ENCODE measurements at places on chromosomes 12 and 14.

- no peak for DNase-seq
These were observed 277.9 kb downstream of the SSPN start for GRCh38 chr12:26473291-26473690.

DNA sequence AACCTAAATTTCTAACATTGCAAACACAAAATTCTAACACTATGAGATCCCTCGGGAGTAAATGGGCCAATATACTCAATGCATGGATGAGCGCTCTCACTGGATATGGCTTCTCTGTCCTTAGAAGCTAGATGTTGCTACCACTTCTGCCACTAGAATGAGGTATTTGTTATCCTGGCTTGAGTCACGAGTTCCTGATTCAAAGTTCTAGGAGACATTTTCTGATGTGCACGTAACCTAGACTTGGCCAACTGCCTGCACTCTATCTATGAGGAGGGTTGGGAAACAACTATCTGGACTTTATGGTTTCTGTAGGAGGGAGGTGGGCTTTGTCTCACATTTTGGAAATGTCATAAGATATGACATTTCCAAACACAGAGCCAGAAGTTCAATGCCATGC, 37.6 kb downstream of the FERMT2 start:
- DNase-seq, result no peak

DNA sequence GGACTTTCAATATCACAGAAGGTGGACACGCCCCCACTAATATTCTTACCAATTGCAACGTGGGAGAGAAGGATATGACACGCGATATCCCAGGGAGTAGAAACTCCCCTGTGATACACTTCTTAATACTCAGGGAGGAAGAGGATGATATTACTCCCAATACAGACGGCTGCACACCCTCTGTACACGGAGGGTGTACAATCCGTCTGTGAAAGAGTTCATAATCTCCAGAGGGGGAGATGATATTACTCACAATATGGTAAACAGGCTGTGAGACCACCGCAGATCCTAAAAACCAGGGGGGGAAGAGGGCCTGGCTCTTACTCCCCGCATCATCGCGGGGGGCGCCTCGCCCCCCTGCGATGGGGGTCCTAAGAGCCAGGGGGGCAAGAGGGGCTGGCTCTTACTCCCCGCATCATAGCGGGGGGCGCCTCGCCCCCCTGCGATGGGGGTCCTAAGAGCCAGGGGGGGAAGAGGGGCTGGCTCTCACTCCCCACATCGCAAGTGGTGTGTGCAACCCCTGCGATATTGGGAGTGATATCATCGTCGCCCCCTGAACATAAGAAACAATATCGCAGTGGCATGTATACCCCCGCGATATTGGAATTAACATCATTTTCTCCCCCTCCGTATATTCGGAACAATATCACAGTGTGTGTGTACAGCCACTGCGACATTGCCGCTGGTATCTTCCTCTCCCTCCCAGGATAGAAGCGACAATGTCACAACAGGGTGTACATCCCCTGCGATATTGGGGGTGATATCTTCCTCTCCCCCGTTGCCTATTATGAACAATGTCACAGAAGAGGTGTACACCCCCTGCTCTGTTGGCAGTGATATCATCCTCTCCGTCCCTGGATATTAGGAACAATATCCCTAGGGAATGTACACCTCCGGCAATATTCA, 8.9 kb upstream of the CLEC6A start:
- DNase-seq, result no peak

DNA sequence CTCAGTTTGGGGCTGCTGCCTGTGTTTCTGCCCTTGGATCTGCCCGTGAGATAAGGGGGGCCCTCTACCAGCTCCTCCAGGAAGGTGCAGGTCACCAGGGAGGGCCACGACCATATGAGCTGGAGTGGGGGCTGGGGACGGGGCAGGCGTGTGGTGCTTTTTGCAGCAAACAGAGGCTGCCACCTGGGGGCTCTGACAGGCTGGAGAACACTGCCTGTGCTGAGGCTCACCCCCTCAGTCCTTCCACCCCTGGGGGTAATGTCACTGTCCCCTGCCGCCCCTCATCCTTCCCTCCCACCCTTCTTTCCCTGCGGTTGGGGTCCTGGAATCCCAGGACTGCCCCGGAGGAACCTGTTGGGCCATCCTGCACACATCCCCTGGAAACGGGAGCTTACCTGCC, 3.2 kb downstream of the PLD4 start:
- DNase-seq, result no peak

DNA sequence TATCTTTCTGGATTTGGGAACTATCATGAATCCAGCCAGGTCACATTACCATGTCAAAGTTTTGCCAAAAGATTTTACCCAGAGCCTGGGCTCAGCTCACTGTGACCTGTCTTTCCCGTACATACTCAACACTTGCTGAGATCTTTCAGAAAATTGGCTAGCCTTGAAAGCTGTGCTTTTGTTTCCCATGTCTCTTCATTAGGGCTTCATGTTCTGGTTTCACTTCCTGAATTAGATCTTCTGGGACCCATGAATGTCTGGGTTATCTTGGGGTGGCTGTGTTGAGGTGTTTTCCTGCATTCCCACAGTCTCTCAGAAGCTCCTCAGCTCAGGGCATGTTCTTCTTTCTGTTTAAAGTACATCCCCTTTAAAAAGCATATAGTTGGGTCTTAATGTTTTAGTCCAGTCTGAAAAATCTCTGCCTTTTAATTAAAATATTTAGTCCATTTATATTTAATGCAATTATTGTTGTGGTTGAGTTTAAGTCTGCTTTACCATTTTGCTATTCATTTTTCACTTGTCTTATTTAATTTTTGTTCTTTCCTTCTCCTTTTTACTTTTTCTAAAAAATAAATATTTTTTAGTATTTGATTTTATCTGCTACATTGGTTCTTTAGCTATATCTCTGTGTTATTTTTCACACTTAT, 242.7 kb downstream of the VRK1 start:
- no peak for DNase-seq

DNA sequence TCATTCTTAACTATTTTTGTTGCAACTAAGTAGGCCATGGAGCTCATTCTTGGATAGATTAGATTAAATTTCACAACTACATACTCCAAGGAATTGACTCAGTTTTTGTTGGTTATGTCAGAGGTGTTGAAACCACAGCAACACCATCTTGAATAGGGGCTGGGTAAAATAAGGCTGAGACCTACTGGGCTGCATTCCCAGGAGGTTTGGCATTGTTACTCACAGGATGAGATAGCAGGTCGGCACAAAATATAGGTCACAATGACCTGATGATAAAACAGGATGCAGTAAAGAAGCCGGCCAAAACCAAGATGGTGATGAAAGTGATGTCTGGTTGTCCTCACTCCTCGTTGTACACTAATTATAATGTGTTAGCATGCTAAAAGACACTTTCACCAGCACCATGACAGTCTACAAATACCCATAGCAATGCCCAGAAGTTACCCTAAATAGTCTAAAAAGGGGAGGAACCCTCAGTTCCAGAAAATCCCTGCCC, 20.9 kb downstream of the DMAC2L start:
- DNase-seq, result peak; percentile 86

- DNase-seq, result no peak
These were observed 20.7 kb downstream of the YARS2 start for GRCh38 chr12:32734952-32735351.

- DNase-seq, result no peak
These were observed 139.4 kb upstream of the KRR1 start for GRCh38 chr12:75650595-75651341.

- no peak for DNase-seq
These were observed 33.3 kb upstream of the CCND2 start for GRCh38 chr12:4240161-4240783.

- no peak for DNase-seq
These were observed 179.1 kb downstream of the LRIG3 start for GRCh38 chr12:58741226-58741625.

GRCh38 chr14:21852061-21852664, 178.5 kb upstream of the OR4E1 start:
- peak; percentile 19 for DNase-seq

DNA sequence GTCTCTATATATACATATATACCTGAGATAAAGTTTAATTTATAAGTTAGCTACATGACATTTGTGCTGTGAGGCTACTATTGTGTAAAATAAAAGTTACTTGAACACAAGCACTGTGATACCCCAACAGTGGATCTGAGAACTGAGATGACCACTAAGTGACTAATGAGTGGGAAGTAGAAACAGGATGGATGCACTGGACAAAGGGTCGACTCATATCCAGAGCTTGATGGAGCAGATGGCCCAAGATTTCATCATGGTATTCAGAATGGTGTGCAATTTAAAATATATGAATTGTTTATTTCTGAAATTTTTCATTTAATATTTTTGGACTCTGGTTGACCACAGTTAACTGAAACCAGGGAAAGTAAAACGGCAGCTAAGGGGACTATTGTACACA, 908.6 kb upstream of the MDGA2 start:
- no peak for DNase-seq

GRCh38 chr14:80095623-80096022, 115.7 kb downstream of the DIO2 start:
- DNase-seq, result peak; percentile 93

GRCh38 chr12:124125203-124125871, 152.3 kb downstream of the ZNF664 start:
- DNase-seq, result no peak

All from EL (cell line).